ENCODE measurements at places on chromosomes 12 and 14. TPM values are rescaled to one million over a fixed set of nuclear protein-coding genes. Genes with fewer than 3 reads are reported as not detected.
A peak's percentile ranks its signal among the peaks of the same experiment; 100 is the strongest.

DNA sequence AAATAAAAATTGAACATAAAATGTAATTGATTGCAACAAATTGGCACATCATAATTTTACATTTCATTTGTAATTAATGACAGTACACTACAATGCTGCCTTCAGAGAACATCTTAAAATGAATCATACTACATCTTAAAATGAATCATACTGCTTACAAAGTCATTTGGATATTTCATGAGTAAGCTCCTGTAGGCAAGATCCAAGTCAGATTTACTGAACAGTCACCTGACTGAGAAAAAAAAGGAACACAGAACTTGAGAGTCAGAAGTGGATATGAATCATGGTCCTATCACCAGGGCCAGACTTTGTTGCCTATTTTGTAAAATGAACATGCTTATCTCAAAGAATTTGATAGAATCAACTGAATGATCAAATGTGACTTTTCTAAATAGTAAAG, 32.7 kb upstream of the FBLN5 start:
- peak; percentile 65 for DNase-seq

DNA sequence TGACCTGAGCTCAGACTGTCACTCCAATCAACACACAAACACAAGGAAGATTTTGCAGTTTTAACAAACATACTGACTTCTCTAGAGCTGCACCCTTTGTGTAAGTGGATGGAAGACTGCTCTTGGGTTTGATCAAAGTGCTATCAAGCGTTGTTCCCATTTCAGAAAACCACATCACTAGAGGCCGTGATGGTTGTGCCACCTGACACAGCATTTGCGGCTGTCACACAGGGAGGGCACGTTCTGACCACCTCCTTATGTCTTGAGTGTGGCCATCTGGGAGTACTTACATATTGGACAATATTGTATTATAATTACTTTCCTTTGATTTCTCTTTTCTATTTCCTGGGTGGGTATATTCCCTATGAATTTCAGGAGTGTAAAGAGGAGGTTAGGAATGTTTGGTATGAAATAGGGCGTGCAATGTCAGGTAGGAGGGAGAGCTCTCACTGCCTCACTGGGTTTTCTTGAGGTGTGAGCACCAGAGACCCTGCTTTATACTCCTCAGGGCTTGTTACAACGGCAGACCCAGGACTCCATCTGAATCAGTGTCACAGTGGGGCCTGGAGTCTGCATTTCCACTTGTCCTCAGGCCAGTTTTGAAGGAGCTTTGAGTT, 74.3 kb downstream of the SYNE3 start:
- no peak for DNase-seq

DNA sequence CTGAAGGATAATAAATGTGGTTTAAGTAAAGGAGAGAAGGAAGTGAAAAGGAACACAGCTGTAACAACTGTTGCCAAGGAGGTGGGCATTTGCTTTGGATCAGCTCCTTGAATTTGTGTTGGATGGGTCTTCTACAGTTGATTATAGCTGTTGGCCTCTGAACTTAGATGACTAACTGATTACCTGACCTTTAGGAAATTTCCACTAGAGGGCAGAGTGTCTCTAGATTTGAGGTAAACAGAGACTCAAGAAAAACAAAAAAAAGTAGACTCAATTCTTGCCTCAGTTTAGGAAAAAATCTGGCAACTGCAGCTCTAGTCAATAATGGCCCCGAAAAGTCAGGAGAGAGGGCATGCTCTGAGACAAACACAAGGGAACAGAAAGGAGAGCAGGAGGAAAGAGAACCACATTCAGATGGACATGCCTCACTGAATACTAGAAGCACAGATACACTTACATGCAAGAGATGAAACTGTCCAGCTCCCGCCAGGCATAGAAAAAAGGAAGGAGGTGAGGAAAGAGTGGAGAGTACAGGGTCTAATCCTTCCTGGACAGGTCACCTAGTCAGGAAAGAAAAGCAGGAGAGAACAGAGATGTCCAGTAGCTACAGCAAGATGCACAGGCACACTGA, 20.6 kb downstream of the COX14 start:
- peak; percentile 43 for DNase-seq

GRCh38 chr12:2794736-2795289, at the start of gene FKBP4:
Gene FKBP4, plus strand, starts transcription at chr12:2794970. Its CDS starts 170 bp downstream, at chr12:2795140.
- peak; percentile 72 for DNase-seq

DNA sequence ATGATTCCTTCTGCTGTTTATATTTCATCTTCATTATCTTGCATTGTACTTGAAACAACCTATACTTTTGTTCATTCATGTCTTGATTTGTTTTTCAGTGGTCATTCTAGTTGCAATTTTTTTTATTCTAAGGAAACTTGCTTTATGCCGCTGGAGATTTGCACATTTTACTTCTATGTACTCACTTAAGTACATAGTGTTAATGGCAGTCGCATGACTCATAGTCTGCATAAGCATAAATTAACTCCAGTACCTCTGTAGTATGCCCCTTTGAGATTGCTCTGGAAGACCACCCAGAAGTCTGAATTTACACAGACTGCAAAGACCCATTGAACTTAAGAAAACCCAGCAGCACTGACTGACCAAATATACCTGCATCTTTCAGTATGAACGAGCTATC, 77.0 kb downstream of the MSRB3 start:
- no peak for DNase-seq

GRCh38 chr12:128914908-128915563, 61.8 kb downstream of the GLT1D1 start:
- DNase-seq = no peak

GRCh38 chr14:24171422-24172260, at the start of gene REC8:
Gene REC8, plus strand, starts transcription at chr14:24172080. Its CDS starts 473 bp downstream, at chr14:24172553.
- DNase-seq = no peak

DNA sequence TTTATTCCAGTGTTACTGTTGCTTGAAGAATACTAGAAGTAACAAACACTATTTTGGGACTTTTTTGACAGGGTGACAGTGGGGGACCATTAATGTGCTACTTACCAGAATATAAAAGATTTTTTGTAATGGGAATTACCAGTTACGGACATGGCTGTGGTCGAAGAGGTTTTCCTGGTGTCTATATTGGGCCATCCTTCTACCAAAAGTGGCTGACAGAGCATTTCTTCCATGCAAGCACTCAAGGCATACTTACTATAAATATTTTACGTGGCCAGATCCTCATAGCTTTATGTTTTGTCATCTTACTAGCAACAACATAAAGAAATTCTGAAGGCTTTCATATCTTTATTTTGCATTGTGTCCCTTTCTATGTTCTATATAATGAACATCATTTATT, 44.5 kb downstream of the TMPRSS12 start:
- no peak for DNase-seq

DNA sequence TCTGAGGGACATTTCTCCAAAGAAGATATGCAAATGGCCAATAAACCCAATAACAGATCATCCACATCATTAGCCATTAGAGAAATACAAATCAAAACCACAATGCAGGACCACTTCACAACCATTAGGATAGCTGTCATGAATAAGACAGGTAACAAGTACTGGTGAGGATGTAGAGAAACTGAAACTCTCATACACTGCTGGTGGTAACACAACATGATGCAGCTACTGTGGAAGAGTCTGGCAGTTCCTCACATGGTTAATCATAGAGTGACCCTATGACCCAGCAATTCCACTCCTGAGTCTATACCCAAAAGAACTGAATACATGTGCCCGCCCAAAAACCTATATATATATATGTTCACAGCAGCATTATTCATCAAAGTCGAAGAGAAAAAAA, 39.0 kb downstream of the TTC9 start:
- no peak for DNase-seq

DNA sequence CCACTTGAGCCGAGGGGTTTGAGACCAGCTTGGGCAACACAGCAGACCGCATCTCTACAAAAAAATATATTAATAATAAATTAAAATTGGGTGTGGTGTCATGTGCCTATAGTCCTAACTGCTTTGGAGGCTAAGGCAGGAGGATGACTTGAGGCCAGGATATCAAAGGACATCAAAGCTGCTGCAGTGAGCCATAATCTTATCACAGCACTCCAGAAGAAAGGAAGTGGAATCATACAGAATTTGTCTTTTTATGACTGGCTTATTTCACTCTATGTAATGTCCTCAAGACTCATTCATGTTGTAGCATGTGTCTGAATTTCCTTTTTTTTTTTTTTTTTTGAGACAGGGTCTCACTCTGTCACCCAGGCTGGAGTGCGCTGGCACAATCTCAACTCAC, 43.9 kb upstream of the NUDT4 start:
- DNase-seq = no peak

- DNase-seq = no peak
These were observed 110.9 kb downstream of the TSPAN9 start for GRCh38 chr12:3187846-3188770.

DNA sequence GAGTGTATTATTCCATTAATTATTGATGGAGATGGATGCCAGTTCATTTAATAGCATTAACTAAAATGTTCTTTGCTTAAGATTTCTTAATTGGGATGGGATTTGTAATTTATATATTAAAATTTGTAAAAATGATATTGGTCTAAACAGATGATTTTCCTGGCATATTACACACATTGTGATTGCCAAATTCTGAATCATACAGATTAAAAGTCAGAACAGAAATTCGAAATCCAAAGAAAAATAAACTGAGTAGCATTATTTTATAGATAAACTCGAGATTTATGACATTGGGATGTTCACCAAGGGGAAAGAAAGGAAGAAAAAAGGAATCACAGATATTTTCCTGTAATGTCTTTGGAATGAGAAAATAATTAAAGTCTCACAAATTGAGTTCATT, 481.1 kb downstream of the CCER1 start:
- DNase-seq = no peak

GRCh38 chr14:75579338-75579864, 981 bp downstream of the FLVCR2 start:
- no peak for DNase-seq

DNA sequence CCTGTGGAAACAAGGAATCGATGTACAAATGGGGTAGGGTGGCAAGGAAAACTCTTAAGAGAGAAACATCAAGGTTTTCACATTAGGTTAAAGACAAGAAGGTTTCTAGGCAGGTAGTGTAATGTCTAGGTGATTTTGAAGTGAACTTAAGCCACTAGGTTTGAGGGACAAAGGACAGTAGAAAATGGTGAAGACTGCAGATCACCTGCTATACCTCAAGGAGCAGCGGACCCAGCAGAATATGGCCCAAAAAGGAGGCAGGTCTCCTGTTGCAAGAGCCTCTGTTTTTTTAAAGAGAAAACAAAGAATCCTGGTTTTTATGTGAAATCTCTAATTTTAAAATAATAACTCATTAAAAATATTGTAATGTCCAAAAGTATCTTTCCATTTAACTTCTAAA, 178.1 kb downstream of the ACSS3 start:
- no peak for DNase-seq

- DNase-seq = no peak
These were observed 7.0 kb downstream of the NKX2-1 start for GRCh38 chr14:36513012-36513420.

DNA sequence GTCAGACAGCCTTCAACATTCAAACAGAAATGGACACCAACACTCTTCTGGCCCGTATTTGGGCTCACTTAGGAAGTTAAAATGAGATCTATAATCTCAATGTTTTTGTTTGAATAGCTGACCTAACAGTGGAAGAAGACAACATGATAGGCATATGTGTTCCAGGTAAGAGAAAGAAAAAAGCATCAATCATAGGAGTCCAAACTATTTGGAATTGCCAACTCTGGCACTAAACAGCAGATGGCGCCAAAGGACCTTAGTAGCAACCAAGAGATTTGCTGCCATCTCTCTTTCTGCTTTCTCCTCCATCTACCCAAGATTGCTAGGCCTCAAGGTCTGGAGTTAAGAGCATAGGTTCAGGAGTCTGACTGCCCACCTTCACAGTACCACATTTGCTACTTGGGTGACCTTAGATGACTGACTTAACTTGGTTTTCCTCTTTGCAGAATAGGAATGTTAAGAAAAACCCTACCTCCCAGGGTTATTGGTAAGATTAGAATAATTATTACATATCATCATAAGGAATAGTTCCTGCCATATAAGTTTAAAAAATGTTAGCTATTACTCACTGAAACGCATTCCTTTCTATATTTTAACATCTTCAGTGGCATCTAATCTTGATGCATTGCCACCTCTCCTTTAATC, 30.2 kb downstream of the PEX5 start:
- DNase-seq = peak; percentile 50

GRCh38 chr14:80862983-80863382, 78.6 kb downstream of the CEP128 start:
- DNase-seq = no peak

GRCh38 chr12:4685317-4685716, 34.9 kb upstream of the GALNT8 start:
- DNase-seq = no peak

GRCh38 chr14:25237845-25238244, 187.9 kb upstream of the STXBP6 start:
- DNase-seq = no peak

DNA sequence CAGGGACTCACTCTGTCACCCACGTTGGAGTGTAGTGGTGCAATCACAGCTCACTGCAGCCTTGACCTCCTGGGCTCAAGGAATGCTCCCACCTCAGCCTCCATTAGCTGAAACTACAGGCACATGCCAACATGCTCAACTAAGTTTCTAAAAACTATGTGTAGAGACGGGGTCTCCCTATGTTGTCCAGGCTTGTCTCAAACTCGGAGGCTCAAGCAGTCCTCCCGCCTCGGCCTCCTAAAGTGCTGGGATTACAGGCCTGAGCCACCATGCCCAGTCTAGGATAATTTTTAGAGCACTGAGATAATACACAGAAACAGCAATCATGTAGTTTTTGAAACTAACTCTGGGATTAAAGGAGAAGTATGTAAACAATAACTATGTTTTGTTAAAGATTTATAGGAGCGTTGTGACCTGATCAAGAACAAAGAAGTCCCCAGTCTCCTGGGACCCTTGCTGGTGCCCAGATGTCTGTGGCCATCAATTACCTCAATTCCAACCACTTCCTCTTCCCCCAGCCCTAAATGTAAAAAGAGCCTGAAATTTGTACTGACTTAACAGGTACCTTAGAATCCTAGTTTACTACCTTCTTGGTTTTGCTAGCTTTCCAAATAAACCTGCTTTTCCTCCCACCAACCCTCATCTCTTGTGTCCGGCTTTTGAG, 28.9 kb upstream of the EGLN3 start:
- no peak for DNase-seq

DNA sequence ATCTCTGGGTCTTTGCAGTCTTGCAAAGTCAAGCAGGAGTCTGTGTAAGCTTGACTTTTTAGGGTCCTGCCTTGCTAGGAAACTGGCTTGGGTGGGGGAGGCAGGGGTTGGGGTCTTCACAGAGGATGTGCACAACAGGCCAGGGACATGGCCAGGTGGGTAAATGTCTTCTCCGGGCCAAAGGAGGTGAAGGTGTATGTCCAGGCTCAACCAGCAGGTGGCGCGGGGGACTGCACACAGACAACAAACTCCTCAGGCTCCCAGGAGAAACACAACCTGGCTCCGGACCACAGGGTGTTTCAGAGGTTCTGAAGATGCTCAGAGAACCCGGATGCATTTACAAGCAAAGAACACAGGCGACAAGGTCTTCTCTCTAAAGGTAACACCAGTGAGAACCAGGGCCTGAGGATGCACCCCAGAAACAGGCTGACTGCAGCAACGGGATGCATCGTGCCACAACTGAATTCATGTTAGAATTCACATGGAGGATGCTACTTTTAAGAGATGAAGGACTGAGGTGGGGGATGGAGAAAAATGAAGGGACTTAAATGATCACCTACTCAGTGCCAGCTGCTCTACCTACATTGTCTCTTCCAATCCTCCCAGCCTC, 56.0 kb downstream of the PLEKHG3 start:
- no peak for DNase-seq

- DNase-seq = no peak
These were observed 37.5 kb downstream of the CCER1 start for GRCh38 chr12:90917431-90917830.

The RGS6 gene
- not detected for total RNA-seq

The OR6C70 gene
- not detected for total RNA-seq

The WNT1 gene
- not detected for total RNA-seq

The GRIN2B gene
- total RNA-seq = 1.5 TPM

The TMEM119 gene
- total RNA-seq = not detected

The DHH gene
- not detected for total RNA-seq

The IFT43 gene
- total RNA-seq = 45.4 TPM

Data from Caki2 (cell line).